RCC 7860 (cell line): ENCODE measurements at places on chromosomes 5 and 9.

GRCh38 chr5:354581-355378, 33.3 kb downstream of the AHRR start:
- DNase-seq = no peak

GRCh38 chr5:55456216-55456895, 78.4 kb downstream of the PLPP1 start:
- no peak for DNase-seq

- DNase-seq = no peak
Measured at GRCh38 chr5:166369346-166369745, 1922.1 kb upstream of the WWC1 start.

- DNase-seq = peak; percentile 53
Measured at GRCh38 chr9:126788634-126789349, 16.0 kb upstream of the ZBTB43 start.

DNA sequence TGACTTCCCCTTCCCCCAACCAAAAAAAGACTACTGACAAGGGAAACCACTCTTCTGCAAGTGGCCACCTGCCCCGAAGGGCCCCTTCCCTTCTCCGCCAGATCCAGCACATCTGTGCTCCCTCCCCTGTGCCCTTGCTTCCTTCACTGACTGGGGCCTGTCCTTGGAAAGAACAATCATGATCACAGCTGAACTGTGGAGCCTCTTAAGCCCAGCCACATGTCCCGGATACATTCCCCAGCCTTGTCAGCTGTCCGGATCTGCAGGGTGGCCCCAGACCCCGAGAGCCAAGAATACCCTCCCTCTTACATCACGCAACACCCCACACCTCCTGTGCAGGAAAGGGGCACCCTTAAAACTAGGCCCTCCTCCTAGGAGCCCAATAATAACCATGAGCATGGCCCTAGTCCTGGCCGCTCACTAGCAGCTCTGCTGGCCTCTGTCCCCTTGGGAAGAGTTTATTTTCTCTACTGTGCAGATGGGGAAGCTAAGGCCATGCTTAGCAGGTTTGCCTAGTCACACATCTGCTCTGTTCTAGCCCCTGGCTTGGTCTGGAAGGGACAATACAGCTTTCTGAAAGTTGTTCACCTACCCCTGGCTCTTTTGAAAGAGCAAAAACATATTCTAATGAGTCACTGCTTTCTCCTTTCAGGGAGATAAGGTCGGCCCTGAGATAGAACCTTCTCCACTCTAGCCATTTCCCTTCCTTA, 3.8 kb downstream of the SPRY4 start:
- DNase-seq = no peak

DNA sequence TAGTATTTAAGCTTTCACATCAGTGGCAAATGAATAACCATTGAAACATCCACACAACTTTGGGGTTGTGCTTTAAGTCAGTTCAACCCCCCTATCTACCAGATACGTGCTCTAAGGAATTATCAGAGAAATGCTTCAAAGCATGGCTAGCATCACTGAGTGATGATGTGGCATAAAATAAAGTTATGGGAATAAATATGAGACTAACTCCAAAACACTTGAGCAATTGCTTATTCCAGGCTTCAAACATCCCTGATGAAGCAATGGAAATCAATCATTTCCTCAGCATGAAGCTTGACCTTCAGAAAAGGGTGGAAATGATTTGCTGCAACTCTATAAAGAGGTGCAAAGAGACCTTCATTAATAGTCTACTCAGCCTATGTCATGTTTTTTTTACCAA, 292.0 kb upstream of the SMC2 start:
- no peak for DNase-seq

DNA sequence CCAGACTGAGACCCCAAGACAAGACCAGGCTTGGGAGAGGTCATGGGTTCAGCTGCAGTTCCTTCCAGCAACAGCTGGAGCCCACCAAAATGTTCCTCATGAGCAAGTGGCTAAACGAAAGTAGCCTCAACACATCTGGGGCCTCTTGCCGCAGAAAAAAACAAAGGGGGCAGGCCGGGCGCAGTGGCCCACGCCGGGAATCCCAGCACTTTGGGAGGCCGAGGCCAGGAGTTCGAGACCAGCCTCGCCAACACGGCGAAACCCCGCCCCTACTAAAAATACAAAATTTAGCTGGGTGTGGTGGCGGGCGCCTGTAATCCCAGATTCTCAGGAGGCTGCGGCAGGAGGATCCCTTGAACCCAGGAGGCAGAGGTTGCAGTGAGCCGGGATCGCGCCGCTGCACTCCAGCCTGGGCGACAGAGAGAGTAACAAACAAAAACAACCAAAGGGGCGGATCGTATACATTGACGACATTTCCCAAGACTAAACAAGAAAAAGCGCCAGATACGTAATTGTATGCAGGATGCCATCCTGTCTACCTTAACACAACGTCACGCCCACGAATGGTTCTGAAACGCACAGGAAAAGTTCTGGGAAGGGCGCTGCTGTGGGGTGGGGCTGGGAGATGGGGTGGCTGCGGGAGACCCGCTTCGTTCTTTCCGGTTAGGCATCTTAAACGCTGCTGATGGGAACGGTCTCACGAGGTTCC, 1.7 kb downstream of the INPP5E start:
- no peak for DNase-seq

DNA sequence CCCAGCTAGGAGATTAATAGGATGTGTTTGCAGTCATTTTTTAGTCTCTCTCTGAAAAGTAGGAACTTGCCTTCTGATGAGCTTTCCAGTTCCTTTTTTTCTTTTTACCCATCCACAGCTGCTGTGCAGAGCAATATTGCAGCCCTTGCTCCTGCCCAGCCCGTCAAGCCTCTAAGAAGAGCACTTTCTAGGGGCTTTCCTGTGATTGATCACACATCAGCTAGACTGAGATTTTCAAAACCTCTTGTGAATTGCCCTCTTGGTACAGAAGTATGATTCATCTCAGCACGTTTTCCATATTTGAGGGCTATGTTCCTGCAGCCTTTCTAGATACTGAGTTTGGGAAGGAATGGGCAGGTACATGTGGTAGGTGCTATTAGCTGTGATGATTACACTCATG, 93.9 kb downstream of the GALNT10 start:
- no peak for DNase-seq

GRCh38 chr9:125565126-125565525, 141.9 kb downstream of the MAPKAP1 start:
- DNase-seq = no peak

DNA sequence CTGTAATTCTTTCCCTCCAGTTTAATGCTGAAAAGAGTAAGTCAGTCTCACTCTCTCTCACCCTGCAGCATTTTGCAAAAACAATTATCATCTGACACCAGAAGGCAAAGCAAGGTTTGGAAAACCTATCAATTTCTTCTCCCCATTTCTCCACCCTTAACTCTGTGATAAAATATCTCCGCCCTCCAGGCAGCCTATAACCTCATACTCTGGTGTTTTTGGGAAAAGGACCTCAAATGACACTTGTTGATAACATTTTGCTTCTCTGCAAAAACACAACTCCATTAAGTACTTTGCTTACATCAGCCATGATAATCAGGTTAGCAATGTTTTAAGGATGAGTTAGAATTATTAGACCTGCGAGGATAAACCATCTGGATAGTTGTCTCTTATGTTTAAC, 2.3 kb downstream of the ANKH start:
- DNase-seq = no peak

DNA sequence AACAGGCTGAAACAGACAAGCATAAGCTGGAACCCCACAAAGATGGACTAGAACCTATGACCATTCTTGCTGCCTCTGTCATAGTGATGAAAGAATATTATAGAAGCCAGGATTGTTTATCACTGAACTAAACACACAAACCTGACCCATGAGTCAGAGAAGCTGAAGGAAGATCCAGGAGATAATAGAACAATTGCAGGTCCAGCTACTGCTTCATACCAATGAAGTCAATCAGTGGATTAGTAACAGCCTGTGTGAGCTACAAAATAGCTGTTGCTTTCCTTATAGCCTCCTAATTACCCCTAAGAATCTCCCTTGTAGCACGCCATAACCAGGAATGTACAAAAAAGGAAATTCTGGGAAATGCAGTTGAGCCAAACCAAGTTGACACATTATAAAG, 459.9 kb upstream of the ZNF462 start:
- no peak for DNase-seq

DNA sequence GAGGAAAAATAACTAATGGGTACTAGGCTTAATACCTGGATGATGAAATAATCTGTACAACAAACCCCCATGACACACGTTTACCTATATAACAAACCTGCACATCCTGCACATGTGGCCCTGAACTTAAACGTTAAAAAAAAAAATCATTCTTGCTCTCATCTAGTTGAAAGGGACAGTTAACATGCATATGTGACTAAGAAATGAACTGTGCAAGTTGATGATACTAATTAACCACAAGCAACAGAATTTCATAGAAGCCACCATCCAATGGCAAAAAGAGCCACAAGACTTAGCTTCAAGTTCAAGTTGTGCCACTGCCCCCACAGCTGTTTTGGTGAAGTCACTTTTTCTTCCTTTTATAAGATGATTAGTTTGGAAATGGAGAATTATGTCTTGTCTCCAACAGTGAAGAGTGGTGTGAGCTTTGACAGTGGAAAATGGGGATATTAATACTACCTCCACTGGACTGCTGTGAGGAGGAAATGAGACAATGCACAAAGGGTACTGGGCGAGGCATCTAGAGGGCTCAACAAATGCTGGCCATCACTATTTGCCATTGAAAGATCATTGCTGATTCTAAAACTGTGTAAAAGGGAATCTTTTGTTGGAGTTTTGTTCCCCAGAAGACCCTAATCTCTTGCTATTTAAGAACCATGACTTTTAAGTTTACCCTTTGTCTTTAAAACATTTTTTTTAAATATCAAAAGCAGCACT, 202.1 kb downstream of the EBF1 start:
- DNase-seq = no peak

DNA sequence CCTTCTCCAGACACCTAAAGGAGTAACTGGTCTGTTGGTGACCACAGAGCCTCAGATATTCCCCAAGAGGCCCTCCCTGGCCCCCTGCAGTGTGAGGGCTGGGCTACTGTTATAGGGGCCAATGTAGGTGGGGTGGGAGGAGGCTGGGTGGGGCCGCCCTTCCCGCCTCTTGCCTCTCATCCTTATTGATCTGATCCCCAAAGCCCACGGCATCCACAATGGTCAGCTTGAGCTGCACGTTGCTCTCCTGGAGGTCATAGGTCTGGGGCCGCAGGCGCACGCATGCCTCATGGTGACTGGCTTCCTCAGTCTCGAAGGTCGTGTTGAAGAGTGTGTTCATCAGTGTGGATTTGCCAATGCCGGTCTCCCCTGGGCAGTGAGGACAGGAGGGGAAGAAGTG, 13.0 kb downstream of the SEPTIN8 start:
- no peak for DNase-seq

DNA sequence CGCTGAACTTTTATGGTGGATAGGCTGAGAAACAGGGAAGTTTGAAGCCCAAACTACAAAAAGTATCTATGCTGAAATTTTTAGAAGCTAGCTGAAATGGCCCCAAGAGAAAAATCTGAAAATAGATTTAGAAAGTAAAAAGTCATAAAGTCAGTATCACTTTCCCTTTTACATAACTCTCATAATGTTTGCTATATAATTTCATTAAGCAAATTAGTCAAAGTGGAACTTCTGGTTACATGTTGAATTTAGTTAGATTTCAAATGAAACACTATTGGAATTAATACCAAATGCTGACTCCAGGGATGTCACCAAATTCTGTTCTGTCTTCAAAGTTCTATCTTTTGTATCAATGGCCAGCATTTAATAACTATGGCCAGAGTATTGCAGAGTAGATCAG, 126.9 kb downstream of the TTC39B start:
- no peak for DNase-seq

- DNase-seq = no peak
Measured at GRCh38 chr9:24007185-24007584, 181.1 kb upstream of the ELAVL2 start.

DNA sequence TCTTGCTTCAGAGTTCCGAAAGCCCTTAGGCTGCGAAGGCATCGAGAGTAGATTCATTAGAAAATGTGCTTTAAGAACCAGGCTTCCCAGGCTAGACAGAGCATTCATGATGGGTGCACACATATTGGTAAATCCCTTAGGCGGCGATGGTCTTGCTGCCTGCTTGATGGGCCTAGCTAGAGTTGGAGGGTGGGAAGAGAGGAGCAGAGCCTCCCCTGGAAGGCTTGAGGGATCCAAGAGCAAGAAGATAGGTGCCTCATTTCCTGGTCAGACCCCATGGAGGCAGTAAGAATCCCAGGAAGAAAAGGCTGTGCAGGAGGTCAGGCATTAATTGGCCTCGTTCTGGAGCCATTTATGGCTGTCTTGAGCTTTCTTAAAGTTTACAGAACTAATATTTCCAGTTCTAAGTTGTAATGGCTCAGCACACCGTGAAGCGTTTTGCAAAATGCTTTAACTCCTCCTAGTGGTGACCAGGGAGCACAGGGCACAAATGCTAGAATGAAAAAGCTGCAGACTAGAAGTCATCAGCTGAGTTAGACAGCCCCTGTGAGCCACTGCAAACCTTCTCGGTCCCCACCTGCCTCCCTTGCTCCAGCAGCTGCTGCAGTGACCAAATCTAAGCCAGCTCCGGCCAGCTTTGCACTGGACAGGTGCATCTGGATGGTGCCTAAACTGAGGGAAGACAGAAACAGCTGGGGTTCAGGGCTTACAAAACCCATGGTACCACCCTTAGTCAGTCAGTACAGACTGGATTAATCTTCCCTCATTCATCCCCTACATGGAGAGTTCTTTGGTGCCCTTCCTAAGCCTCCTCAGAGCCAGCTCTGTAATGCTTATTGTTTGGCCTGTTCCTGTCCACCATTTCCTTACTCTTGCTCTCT, 14.7 kb downstream of the SLC45A2 start:
- DNase-seq = peak; percentile 33

DNA sequence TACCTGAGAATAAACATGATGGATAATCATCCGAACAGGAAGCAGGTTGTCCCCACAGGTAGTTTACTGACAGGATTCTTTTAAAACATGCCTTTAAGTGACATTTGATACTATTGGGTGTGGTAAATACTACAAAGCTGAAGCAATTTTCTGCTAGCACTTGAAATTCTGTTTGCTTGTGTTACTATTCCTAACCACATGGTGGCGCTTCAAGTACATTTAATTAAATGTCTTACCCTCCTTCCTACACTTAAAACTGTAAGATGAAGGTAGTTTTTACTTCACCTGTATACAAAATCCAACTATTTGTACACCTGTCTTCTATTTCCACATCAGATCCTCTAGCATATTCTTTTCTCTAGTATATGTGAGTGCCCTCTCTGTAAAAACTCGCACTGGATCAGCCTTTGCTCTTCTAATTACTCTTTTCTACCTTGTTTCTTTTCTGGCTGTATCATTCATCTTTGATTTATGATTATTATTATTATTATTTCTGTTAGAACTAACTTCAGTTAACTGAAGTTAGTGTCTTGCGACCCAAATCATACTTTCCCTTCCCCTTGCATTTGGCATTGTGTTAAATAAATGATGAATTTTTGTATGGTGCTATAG, 18.4 kb downstream of the SLC25A46 start:
- DNase-seq = peak; percentile 37
